ENCODE measurements at places on chromosomes 7 and 10. TPM values are rescaled to one million over a fixed set of nuclear protein-coding genes. Genes with fewer than 3 reads are reported as not detected.

The KLHL7 gene
- 27.3 TPM for total RNA-seq

The FAM24A gene
- total RNA-seq: not detected

The PNLIP gene
- total RNA-seq: not detected

The MMD2 gene
- total RNA-seq: not detected

The HOXA6 gene
- 5.7 TPM for total RNA-seq

All from A375 (cell line).